CMK (cell line): ENCODE measurements at places on chromosomes 7 and 10.
A peak's percentile ranks its signal among the peaks of the same experiment; 100 is the strongest.

- no peak for DNase-seq
Observed at GRCh38 chr7:131638641-131639430, 82.4 kb upstream of the PODXL start.

DNA sequence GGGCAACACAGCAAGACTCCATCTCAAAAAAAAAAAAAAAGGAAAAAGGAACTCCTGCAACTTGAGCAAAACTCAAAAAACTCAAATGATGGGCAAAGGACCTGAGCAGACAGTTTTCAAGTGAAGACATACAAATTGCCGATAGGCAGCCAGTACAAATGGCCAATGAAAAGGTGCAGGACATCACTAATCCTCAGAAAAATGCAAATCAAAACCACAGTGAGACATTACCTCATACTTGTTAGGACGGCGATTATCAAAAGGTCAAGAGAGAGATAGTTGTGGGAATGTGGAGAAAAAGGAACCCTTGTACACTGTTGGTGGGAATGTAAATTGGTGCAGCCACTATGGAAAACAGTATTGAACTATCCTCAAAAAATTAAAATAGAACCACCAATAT is 16.8 kb downstream of the SVOPL start:
- DNase-seq, result no peak

GRCh38 chr10:90741926-90742565 is 115.8 kb downstream of the HTR7 start:
- DNase-seq, result no peak

- DNase-seq, result no peak
Observed at GRCh38 chr10:101123085-101123814, 7.8 kb upstream of the TLX1 start.

DNA sequence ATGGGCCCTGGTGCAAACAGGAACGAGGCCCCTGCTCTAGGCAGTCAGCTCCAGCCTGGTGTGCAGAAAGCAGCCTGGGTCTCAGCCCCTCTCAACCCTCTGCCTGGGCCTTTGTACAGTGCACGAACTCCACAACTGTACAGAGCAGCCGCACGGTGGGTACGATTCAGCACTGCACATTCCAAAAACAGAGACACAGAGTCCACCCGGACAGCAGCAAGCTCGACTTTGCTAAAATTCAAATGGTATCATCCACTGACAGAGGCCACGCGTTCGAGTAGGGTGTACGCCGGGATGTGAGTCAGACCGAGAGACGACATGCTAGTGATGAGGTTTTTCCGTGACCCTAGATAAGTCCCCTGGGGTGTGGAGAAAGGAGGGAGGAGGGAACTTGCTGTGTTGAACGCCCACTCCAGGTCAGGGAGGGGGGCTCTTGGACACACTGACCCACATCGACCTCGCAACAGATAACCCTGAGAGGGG is 65.6 kb upstream of the PDGFA start:
- no peak for DNase-seq

DNA sequence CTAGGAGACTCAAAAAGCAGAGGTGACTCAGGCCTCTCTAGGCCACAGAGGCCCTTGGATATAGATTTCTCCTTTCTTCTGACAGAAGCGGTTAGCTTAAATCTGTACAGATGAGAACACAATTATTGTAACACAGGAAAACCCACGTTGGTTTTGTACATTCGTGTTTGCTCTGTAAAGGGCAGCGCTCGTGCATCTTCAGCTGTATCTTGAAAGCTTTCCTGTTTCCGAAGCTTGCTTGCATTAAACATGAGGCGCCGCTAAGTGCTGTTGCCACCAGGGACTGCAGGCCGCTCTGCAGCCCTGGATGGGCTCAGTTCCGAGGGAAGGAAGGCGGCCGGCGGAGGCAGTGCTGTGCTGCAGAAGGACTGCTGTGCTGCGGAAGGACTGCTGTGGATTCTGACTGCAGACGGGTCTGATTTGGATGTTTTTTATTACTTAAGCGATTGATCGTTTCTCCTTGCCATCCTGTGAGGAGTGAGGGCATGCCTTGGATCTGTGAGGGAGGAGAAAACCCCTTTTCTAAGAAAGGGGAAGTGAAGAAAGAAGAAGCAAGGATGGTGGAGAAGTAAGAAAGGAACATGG is 53.3 kb downstream of the FHIP2A start:
- DNase-seq, result no peak

DNA sequence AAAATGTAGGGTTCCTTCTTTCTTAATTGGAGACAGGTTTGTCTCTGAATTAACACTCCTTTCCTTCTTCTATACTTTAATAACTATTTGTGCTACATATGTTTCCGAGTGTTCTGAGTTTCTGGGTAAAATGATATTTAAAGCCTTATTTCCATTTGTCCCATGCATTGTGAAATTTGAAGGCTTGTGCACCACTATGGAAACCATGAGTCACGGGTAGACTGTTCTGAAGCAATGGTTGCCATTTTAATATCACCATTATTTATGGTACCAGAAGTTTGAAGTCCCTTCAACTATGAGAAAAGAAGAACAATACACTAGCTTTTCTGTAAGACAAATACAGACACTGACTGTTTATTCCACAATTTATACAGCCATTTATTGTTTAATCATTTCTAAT is 44.7 kb upstream of the ZEB1 start:
- no peak for DNase-seq

GRCh38 chr10:21524526-21525366 is 736 bp downstream of the SKIDA1 start:
- DNase-seq, result no peak

DNA sequence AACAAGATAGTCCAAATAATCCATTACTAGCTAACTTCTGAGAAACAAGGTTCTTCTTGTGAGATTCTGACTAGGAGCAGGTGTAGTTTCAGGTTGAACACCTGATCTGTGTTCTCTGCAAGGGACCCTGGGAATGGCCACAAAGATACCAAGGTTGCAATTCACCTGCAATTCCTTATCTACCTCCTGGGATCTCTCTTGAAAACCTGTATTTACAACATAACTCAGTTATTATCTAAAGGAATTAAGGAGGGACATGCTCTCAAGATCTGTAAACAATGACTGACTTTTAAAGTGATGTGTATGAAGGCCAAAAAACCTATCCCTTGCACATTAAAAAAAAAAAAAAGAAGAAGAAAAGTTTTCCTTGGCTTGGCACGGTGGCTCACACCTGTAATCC is 54.8 kb downstream of the ABLIM1 start:
- no peak for DNase-seq

- no peak for DNase-seq
Observed at GRCh38 chr7:121730869-121731268, 142.1 kb upstream of the PTPRZ1 start.

DNA sequence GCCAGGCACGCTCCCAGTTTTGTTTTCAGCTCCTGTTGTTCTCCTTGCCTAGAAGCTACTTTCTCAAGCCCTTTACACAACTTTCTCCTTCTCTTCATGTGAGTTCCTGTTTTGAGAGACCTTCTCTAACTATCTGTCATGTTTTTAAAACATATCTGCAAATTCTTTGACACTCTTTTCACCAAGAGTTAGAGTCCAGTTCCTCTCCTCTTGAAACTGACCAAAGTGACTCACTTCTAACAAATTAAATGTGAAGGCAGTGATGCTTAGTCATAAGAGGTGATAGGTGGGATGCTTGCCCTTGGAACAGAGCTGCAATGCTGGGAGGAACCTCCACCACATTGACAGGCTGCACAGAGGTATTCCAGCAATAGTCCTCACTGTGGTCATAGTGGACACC is 25.3 kb downstream of the ZSCAN25 start:
- no peak for DNase-seq

- DNase-seq, result no peak
Observed at GRCh38 chr7:43570688-43571365, 12.1 kb upstream of the STK17A start.

- no peak for DNase-seq
Observed at GRCh38 chr7:117283371-117283770, 39.5 kb downstream of the WNT2 start.

- DNase-seq, result no peak
Observed at GRCh38 chr10:118239236-118239630, 102.9 kb downstream of the FAM204A start.

DNA sequence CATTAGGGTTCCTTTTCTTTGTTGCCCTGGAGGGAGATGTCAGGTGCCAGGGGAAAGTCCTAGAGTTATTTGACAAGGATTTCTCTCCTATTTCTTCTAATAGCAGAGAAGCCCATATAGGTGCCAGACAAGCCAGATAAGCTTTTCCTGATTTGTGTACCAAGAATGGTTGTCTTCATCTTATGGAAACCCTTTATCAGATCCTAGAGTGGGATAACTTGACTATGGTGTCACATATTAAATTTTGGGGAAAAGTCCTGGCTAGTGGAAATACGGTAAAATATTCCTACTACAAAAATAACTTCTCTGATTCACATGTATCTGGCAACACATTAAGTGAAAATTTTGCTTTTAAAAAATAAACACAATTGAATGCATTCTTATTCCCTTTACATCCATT is 1.2 kb downstream of the OR2A12 start:
- DNase-seq, result no peak

- no peak for DNase-seq
Observed at GRCh38 chr7:28957064-28957750, 923 bp downstream of the TRIL start.

GRCh38 chr10:61895898-61896600 is 5.5 kb upstream of the ARID5B start:
- no peak for DNase-seq

- DNase-seq, result peak; percentile 46
Observed at GRCh38 chr10:73810735-73811465, 498 bp downstream of the NDST2 start.

DNA sequence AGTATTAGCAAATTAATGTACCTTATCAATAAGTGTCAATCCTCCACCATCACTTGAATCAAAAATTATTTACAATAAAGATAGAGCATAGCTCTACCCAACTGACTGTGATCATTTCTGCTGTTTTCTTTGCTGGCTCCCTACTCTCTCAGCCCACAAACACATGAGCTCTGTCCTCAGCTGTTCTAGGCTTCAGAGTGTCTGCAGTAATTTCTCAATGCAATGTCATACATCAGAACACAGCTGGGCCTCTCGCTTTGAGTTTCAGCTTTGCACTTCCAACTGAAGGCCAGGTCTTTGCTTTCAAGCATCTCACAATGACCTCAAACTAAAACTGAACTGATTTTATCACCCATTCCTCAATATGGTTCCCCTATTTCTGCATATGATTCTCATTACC is 55.7 kb downstream of the RNF133 start:
- DNase-seq, result no peak

DNA sequence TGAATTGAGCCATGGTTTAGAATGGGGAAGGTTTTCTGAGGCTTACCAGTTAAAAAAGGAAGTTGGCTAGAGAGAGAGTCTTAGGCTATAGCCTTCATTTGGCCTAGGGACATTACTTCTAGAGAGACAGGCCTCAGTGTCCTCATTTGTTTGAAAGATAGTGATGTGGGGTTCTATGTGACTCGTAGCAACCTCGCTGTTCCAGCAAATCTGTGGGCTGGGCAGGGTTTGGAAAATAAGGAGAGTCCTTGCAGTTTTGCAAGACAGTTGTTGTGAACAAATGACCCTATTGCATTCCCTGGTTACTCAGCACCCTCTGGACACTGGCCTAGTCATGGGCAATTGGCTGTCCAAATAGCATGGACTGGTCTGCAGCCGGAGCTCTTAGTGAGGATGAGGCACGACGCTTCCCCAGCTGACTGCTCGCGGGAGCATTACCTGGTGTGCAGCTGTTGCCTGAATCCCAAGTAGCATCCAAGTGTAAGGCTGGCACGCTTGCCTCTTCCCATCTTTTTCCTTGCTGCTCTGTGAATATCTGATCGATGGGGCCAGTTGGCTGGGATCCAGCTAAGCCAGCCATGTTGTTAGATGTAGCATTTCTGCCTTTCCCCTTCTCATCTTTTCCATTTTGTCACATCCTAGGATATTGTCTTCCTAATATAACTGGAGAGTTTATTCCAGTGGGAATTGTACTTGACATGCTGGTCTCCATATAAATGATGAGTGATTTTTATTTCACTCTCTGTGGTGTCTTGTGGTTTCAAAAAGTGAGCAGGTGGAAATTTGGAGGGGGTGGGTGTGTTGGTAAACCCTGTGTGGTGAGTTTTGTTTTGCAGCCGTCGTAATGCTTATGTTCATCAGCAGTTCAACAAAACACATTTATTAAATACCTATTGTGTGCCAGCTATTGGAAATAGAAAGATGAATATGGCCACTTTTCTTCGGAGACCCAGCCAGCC is 99.8 kb downstream of the SND1 start:
- DNase-seq, result no peak

GRCh38 chr7:26857506-26858240 is 6.7 kb downstream of the SKAP2 start:
- no peak for DNase-seq

DNA sequence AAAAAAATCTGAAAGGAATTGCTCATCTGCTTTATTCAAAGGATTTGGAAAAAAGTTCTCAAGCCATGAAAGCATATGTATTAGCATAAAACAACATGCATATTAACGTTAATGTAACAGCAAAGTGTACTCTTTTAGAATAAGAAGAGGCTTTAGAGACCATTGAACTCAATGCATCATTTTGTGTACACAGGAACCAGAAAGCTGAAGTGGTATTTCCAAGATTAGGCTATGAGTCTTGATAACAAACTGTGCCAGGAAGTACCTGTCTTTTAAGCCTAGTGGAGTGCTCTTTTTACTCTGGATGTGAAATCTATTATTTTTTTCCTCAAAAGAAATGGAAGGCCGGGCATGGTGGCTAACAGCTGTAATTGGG is 164.2 kb downstream of the THSD7A start:
- no peak for DNase-seq

GRCh38 chr7:26213807-26214515 is 12.4 kb downstream of the CBX3 start:
- DNase-seq, result no peak

DNA sequence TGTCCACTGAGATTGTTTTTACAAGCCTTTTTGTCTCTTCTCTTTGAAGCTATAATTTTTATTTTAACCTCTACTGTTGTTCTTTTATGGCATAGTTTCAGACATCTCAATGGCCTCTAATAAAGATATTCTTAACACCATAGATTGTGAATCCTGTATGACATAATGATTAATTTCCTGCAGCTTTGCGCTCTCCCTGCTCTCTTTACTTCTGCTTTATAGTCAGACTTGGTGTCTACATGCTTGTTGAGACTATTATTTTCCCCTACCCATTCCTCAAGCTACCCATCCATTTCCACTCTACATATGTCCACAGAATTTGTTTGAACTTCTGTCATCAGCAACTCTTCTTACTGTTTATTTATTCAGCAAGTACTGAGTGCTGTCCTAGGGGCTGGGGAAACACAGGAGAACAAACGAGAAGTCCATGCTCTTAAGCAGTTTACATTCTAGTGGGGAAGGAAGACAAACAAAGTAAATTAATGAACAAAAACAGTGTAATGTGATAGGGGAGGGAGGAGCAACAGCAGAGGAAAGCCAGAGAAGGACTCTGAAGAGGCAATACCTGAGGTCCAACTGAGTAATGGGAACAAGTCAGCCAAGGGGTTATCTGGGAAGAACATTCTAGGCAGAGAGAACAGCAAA is 110.1 kb downstream of the CDK14 start:
- DNase-seq, result no peak
